ENCODE measurements at places on chromosomes 6 and 20. TPM values are rescaled to one million over a fixed set of nuclear protein-coding genes. Genes with fewer than 3 reads are reported as not detected.

KHDC1L gene
- not detected for total RNA-seq

E2F3 gene
- 14.9 TPM for total RNA-seq

DNA sequence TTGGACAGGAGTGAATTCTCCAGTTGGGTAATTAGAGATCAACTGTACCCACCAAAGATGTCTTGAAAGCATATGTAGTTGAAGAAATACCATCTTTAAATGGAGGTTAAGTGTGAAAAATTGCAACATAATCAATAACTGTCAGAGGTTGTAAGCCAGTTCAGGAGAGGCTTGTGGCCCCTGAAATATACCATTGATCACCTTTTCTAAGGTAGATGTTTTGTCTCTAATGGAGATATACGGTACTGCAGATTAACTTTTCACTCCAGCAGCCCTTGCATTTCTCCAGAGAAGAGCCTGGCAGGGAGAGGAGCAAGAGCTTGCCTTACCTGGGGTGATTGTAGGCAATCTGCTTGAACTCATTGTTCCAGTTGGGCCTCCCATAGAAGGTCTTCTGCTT lies 48.8 kb downstream of the NOX3 start:
- no peak for DNase-seq

DNA sequence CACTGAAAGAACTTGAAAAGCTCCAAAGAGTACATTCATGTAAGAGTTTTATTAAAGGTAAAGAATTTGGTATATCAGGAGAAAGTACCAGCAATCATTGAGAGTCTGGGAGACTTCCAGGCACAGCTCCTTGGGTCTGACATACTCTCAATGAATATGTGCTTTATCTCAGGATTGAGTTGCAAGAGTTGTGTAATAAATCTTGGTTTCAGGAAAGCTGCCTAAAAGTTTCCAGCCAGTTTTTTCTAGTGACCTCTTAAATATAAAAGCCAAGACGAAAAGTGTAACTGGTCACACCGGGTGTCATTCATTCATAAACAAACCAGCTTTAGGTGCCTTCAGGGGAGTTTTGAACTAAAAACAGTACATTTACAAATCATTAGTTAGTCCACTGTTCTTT lies 21.6 kb upstream of the GJA1 start:
- no peak for DNase-seq

- DNase-seq = no peak
Observed at GRCh38 chr20:52801628-52802006, 170.5 kb upstream of the TSHZ2 start.

RNF39 gene
- not detected for total RNA-seq

GRCh38 chr6:77040568-77041195 lies 422.6 kb downstream of the HTR1B start:
- no peak for DNase-seq

GRCh38 chr6:8110117-8110721 lies 7.9 kb upstream of the EEF1E1 start:
- no peak for DNase-seq

SAMD5 gene
- 6.1 TPM for total RNA-seq

NKAIN2 gene
- not detected for total RNA-seq

- DNase-seq = no peak
Observed at GRCh38 chr20:37529968-37530600, 2.4 kb upstream of the BLCAP start.

DNA sequence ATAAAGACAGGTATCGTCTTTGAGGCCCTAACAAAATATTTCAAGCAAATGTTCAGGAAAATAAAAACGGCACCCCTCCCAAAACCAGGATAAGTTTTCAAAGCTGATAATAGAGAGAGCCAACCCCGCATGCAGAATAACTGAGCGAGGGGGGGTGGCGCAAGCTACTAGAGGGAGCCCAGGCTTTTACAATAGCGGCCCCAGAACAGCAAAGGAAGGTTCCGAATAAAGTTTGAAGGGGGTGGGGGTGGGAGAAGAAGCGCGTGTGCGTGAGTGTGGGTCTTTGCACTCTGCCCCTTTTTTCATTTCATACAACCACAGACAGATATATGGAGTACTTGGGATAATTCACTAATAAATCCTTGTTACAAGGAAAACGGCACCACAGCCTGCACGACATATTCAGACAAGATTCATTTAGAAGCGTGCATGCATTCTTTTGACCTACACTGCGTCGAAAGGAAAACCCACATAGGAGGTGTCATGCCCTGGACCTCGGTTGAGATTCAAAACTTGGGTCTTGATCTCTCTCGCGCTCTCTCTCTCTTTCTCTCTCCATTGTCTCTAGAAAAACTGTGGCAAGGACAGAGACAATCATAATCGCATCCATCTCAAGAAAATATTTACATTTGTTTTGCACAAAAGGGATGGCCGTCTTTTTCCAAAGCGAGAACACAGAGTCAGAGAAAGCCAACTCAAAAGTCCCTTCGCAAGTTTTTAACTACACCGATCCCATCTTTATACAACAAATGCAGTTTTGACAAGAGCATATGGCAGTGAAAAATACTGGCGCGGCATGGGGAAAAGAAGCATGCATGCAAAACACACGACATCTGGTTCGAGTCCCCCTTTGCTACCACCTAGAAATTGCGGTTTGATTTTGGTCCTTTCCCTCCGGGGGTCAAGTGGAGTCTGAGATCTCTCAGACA lies 1.6 kb downstream of the OLIG3 start:
- no peak for DNase-seq

- DNase-seq = no peak
Observed at GRCh38 chr6:52539607-52540006, 37.3 kb downstream of the TRAM2 start.

- DNase-seq = no peak
Observed at GRCh38 chr20:1876975-1877608, 18.1 kb upstream of the SIRPA start.

CST3 gene
- total RNA-seq = 303 TPM

CST1 gene
- total RNA-seq = not detected

RGS17 gene
- total RNA-seq = 11.2 TPM

DTD1 gene
- total RNA-seq = 214 TPM

CLPSL2 gene
- total RNA-seq = not detected

PGC gene
- not detected for total RNA-seq

DNA sequence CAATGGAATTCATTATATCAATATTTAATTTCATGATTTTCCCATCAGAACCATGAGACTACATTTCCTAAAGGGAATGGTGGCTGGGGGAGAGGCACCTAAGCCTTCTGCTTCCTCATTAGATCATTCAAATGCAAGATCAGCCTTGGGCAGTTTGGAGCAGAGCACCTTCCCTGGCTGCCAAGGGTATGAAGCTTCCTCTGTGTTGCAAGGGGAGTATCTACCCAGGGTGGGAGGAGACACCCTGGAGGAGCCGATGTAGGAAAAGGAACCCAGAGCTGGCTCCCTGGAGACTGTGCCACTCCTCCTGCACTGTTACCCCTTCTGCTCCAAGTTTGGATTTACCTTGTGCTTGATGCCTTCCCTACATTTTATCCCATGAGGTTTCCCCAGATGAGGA lies 299.7 kb upstream of the PRDM1 start:
- no peak for DNase-seq

DNA sequence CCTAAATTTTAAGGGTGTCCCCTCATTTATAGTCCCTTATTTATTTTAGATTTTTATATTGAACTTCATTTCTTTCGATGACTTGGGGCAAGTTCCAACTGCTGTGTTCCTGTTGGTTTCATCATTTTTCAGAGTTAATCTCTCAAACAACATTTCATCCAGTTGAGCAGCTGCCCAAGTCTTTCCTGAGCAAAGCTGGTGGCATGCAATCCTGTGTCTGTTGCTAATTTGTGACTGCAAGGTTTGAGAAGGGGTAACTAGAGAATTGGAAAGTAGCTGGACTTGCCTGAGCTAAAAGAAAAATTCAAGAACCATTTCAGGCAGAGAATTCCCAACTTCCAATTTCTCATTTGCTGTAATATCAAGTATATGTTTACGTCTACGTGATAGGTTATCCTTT lies 881.5 kb upstream of the SLC35B3 start:
- no peak for DNase-seq

DNA sequence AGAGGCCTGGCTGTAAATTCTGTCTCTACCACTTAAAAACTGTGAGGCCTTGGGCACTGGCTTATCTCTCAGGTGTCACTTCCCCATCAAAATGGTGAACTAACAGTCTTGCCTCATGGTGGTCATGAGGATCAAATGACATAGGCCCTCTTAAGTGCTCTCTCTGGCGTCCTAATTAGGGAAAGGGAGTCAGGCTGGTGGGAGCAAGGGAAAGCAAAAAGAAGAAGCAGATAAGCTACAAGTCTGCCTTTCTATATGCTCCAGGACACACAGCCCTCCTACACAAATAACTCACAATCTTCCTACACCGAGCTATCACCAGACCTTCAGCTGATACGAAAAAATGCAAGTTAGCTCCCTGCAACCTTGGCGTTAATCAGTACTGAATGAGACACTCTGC lies 19.5 kb upstream of the SLC22A16 start:
- DNase-seq = no peak

C20orf204 gene
- total RNA-seq = 0.21 TPM

GRCh38 chr6:111685526-111685925 lies 79.8 kb upstream of the TRAF3IP2 start:
- DNase-seq = no peak

GRCh38 chr6:123668063-123668462 lies 31.3 kb upstream of the TRDN start:
- DNase-seq = no peak

GRCh38 chr6:24963887-24964570 lies 28.3 kb upstream of the RIPOR2 start:
- no peak for DNase-seq

DNA sequence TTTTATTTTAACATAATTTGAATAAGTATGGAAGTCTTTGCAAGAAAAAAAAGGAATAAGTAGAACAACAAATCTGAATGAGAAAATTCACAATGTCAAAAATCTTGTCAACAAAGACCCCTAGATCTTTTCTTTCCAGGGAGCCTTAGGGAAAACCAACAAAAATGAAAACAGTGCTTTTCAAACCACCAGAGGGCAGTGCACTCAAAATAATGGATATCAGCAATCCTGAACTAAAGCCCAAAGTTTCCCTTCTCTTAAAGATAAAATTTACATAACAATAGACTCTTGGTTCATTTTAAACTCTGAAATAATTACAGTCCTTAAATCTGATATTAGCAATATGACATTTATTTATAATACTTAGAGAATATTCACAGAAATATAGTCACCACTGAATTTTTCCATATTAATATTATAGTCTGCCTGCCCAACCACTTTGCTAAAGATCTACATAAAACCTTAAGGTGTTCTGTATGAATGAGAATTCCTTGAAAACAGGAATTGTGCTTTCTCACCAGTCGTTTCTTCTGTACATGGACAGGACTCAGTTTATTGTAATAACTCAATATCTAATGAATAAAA lies 105.3 kb upstream of the BMP5 start:
- DNase-seq = no peak

CALHM4 gene
- total RNA-seq = not detected

- no peak for DNase-seq
Observed at GRCh38 chr6:139514819-139515218, 140.4 kb upstream of the CITED2 start.

GRCh38 chr6:33958526-33959328 lies 154.9 kb upstream of the MLN start:
- DNase-seq = no peak

DNA sequence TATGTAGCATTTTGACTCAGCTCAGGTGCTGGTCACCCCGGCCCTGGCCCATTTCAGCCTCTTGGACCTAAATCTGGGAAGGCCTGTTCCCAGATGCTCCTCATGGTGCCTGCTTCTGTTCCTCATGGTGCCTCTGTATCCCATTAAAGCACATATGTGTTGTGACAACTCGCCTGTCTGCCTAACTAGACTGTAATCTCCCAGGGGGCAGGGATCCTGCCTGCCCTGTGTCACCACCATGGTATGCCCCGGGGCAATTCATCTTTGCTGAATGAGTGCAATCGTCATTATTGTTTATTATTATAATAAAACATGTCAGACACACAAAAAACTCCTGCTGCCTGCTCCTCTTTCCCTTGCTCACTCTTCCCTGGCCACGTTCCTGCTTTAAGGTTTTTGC lies 62.0 kb downstream of the ZFP64 start:
- DNase-seq = no peak

- DNase-seq = no peak
Observed at GRCh38 chr20:62019144-62019805, 46.4 kb downstream of the TAF4 start.

- no peak for DNase-seq
Observed at GRCh38 chr6:107491760-107492660, 2.1 kb downstream of the SOBP start.

- peak; percentile 31 for DNase-seq
Observed at GRCh38 chr6:103122766-103123601, 1729.5 kb downstream of the GRIK2 start.

TFAP2C gene
- total RNA-seq = 0.17 TPM
